ENCODE measurements at places on chromosomes 12 and 14.

- DNase-seq, result no peak
These were observed 273.1 kb downstream of the TMTC2 start for GRCh38 chr12:82959821-82960220.

- DNase-seq, result no peak
These were observed 116.1 kb upstream of the CPSF6 start for GRCh38 chr12:69123311-69123710.

- DNase-seq, result no peak
These were observed 13.5 kb downstream of the C3AR1 start for GRCh38 chr12:8052679-8053078.

DNA sequence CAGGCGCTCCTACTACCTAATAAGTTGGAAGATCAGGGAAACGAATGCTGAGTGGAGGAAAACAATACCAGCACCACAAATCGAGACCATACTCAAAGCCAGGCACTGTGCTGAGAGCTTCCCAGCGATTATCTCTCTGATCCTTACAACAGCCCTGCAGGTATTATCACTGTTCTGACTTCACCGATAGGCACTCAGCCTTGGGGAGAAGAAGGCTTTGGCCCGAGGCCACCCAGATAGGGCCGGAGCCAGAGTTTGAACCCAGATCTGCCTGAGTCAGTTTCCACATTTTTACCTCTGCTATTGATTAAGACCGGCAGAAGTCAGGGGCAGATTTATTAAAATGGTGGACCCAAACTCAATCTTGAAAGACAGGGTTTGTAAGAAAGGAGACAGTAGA lies 4.9 kb downstream of the SVOP start:
- DNase-seq, result no peak

GRCh38 chr14:35988972-35989690 lies 163.0 kb downstream of the BRMS1L start:
- DNase-seq, result no peak

DNA sequence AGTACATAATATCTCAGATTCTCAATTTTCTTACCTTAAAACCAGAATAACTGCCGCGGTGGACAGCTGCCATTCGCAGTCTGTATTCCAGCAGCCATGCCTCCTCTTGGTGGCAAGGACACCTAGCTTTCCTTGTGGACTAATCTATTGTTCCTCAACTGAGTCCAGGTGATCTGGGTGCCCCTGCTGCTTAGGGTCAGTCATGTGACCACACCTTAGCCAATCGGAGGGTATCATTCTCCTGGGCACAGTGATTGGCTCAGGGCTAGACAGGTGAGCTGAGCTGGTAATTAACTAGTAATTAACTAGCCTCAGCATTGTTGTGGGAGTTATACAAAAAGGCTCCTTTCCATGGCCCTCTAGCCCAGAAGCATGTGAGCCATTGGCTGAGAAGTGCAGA lies 55.0 kb downstream of the RIMBP2 start:
- no peak for DNase-seq

- no peak for DNase-seq
These were observed 156.6 kb downstream of the DAD1 start for GRCh38 chr14:22432348-22432976.

GRCh38 chr12:31813305-31813704 lies 84.5 kb upstream of the AMN1 start:
- no peak for DNase-seq

DNA sequence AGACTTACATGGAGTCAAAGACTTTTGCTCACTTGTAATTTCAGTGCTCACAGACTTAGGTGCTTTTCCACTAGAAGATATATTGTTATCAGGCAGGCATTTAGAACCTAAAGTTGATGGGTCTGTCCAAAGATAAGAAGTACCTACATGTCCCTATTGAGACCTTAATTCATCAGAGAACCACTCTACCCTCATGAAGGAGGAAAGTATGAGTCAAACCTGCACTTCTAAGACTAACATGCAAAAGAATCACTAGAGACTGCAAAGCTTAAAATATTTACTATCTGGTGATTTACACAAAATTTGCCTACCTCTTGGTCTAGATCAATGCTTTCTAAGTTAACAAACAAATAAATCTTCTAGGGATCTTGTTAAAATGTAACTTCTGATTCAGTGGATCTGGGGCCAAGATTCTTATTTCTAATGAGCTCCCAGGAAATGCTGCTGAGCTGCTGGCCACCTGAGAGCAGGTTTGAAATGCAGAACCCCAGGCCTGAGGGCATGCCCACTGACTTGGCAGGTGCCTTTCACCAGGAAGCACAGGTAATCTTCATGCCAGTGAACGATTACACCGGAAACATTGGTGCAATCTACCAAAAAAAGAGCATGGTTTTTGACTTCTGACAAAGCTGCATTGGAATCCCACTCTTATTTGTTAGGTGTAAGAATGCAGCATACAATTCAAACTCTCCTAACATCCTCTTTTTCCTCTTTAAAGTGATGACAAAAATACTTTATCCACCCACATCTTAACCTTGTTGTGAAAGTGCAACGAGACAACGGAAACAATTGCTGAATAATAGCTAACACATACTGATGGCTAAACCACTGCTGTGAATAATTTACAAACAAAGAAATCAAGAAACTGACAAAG lies 214.2 kb downstream of the ADAMTS20 start:
- no peak for DNase-seq

- DNase-seq, result peak; percentile 30
These were observed 523 bp downstream of the WSB2 start for GRCh38 chr12:118060301-118061010.

DNA sequence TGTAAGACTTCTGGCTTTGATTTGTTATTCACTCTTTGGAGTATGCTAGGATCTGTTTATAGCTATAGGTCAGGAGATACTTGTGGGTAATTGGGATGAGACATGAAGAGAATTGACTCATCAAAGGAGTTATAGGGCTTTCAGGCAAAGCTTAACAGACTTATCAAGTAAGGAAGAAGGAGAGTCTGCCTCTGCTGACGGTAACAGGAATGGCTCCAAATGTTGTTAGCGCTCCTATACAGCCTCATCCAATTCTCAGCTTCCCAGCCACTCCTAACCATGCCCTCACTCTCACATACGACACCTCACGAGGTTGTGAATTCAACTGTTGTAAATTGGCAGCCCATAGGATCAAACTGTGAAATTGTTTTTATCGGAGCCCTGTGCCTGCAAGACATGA lies 140.5 kb downstream of the KCNA5 start:
- no peak for DNase-seq

GRCh38 chr12:95700316-95700785 lies 90.2 kb downstream of the NTN4 start:
- peak; percentile 23 for DNase-seq

DNA sequence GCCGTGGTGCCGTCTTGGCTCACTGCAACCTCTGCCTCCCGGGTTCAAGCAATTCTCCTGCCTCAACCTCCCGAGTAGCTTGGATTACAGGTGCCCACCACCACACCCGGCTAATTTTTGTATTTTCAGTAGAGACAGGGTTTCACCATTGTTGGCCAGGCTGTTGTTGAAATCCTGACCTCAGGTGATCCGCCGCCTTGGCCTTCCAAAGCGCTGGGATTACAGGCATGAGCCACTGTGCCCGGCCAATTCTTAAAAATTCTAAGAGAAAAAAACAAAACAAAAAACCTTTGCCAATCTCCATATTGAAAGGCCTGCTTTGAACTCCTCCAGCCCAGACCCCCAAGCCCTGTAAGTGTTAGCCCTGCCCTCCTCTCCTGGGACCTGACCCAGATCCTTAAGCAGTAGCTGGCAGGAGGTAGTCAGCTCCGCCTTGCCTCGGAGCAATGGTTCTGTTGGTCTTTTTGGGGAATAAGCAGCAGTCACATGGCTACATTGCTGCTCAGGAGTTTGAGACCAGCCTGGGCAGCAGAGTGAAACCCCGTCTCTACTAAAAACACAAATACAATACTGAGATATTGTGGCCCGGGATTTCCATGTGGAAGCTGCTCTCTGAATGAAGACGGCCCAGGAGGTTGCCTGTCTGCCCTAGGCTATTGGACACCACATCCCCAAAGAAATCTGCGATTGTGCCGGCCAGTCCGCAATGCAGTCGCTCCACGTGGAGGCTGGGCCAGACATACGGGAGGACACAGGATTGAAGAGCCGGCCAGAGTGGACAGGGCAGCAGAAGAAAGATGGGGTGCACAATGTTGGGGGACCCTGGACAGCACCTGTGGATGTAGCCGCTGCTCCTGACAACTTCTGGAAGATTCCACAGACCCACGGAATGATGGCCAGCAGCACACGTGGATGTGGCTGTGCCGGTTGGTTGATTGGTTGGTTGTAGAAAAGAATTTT lies 28.8 kb upstream of the BEGAIN start:
- no peak for DNase-seq

DNA sequence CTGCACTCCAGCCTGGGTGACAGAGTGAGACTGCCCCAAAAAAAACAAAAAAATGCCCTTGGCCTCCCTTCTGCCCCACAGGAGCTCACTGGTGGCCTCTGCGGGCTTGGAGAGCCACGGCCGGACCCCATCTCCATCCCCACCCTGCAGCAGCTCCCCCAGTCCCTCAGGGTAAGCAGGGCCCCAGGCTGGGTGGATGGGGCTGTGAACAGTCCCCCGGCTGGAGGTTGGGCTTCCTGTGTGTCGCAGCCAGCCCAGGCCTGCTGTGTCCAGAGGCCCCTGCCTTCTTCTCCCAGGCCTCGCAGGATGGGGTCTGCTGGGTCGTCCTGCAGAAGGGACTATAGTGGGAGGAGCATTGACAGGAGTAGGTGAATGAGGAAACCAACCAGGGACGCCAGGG lies 15.4 kb upstream of the PUS1 start:
- DNase-seq, result no peak

DNA sequence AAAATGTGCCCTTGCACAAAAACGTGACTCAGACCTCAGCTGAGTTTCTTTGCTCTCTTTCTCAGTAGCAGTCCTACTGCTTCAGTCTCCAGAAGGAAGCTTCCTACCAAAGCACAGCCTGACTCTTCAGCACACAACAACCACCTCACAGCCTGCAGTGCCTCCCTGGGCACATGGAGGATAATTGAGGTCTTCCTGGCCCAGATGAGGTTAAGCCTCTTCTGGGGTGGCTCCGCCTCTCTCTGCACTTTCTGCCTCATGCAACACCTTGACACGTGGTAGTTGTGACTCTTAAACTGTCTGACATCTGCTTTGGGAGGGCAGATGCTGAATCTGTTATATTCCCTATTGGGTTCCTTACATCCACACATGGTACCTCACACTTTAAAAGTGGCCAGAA lies 33.8 kb downstream of the GIT2 start:
- no peak for DNase-seq

- no peak for DNase-seq
These were observed 895 bp upstream of the CCDC88C start for GRCh38 chr14:91418387-91419043.

DNA sequence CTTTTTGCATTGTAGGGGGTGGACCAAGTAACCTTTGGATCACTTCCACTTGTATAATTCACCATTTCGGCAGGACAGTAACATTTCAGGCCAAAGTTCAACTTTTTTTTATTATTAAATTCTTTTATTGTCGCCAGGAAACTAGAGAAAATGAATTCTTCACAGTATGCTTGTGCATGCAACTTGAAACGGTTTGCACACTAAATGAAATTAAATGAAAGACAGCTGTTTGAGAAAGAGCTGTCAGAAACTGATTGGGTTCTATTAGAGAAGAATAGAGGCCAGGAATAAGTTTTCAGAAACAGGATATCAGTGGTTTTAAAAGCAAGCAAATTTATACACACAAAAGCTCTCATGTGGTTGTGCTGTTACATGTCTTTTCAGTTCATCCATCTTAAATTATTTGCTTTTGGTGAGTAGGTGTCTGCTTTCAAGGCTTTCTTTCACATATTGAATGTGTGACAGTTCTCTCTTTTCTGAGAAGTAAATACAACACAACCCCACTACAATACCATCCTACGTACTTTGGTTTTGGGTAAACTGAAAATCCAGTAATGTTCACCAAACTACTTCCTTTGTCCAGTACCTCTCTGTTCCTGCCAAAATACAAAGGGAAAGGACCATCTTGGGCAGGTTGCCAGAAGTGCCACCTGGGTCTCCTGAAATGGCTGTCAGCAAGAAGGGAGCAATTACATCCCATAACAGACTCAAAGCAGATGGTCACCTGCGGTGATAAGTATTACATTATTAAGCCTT lies 291.7 kb downstream of the RAD51B start:
- no peak for DNase-seq

- no peak for DNase-seq
These were observed 125.4 kb downstream of the DACT1 start for GRCh38 chr14:58763210-58763609.

DNA sequence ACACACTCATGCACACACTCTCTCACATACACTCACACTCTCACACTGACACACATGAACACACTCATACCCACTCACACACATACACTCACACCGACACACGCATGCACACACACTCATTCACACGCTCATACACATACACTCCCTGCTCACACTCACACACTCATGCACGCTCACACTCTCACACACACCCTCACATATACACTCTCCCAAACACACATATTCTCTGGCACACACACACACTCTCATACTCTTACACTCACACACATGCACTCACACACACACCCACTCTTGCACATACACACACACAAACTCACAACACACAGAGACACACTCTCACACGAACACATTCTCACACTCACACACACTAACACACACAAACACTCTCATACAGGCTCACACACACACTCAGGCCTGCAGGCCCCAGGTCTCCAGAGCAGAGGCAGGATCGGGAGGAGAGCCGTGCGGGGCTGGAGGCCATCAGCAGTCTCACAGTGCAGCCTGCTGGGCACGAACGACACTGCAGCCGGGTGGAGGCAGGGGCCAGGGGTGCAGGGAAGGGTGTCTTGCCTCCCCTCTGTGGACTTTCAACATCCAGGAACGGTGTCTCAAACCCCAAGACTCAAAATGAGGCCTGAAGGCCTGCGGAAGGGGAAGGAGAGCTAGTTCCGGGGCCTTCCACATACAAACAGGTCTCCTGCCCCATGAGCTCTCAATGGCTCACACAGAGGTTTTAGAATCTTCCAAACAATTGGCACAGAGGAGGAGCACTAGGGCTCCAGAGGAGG lies 148.7 kb downstream of the ANO2 start:
- DNase-seq, result peak; percentile 17

GRCh38 chr14:104688505-104689108 lies 811 bp upstream of the INF2 start:
- DNase-seq, result no peak

DNA sequence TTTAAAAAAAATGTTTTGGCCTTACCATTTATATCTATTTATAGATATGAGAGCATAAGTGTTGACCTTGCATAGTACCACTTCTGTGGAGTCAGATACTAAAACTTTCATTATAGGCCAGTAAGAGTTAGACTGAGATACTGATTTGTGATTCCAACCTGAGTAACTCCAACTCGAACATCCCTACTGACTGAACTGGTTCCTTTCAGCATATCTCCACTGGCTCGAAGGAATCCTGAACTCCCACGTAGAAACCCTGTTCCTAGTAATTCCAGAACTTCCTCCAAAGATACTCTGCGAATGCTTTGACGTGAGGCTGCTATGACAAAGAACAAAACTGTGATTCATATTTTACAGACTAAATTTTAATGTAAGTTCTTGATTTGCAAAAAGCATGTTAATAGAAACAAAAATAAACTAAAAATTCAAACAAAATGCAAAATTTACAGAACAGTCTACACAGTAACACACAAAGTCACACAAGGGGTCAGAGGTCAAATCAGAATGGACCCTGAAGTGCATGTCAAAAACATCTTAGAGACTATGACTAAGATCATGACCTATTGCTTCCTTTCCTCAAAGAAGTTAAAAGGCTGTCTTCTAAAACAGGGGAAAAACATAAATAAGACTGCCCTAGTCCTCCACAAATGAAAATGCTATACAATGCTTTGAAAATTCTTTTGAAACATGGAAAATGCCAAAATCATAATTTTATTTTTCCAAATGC lies 31.5 kb downstream of the HEATR5A start:
- no peak for DNase-seq

GRCh38 chr14:22623047-22623446 lies 21.1 kb downstream of the OR6J1 start:
- no peak for DNase-seq
